NCI-H187 treated with DMSO at 0.1 percent for 48 hours (cell line): ENCODE measurements at places on chromosomes 12 and 14.

DNA sequence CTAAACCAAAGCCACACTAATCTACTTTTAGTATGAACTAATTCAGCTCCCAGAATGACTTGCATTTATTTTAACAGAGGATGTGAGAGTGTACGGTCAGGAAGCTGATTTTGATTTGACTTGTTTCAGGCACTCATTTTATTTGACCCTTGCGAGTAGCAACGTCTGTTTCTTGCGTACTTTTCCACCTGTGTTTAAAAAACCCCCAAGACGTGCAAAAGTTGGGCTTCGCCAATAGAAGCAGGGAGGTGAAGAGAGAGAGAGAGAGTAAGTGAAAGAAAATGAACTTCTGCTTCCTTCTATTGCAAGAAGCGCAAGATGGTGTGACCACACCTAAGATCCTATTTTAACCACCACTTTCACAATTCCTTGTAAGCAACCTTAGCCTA lies 6.7 kb upstream of the SLC15A4 start:
- no peak for DNase-seq

GRCh38 chr14:105943973-105944602 lies 417.7 kb downstream of the TMEM121 start:
- DNase-seq, result no peak

- DNase-seq, result no peak
Measured at GRCh38 chr12:66302827-66303169, 505 bp downstream of the HELB start.

DNA sequence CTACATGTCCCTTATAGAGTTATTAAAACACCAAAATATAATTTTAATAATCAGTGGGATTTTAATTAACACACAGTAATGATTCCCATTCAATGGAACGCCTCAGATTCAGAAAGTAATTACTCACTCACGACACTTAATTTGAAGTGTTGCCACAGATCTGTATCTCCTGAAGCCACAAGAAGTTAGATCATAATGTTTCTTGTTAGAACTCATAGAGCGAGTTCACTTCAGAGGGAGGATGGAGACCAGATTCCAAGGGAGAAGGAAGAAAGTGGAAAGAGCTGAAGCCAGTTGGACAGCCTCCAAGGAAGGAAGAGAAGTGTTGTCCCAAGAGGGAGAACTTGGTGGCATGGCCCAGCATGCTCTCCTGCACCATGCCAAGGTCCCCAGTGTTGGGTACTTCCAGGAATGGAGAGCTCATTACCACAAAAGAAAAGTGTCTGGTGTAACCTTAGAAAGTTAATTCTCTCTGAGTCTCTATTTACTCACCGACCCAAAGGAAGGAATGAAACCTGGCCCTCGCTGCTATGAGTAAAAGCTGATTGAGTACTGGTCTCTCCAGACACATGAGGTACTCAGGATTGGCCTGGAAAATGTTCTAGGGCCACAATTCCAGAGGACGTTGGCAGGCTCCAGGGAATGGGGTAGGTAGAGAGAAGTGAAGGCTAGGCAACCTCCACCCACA lies 305.4 kb downstream of the BCL11B start:
- DNase-seq, result no peak

GRCh38 chr14:100038065-100038464 lies 27.2 kb upstream of the EVL start:
- no peak for DNase-seq
